ENCODE measurements at places on chromosomes 11 and 22.

- DNase-seq = peak; percentile 5
Observed at GRCh38 chr11:42043312-42043711, 583.9 kb upstream of the LRRC4C start.

DNA sequence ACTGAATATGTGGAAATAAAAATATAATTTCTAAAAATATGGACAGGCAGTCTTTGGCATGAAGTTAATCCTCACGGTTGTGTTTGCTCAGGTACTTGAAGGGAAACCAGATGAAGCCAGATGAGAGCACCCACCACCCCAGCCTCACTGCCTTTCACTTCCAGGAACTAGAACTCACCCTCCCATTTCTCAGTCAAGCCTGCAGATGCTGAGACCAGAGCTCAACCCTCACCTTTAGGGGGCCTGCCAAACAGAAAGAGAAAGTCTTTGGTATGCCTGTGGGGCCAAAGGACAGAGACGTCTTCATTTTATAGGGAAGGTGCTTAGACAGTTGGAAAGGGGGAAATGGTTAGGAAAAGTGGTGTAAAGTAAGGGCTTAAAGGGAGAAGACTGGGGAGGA, 252.8 kb upstream of the PLET1 start:
- no peak for DNase-seq

DNA sequence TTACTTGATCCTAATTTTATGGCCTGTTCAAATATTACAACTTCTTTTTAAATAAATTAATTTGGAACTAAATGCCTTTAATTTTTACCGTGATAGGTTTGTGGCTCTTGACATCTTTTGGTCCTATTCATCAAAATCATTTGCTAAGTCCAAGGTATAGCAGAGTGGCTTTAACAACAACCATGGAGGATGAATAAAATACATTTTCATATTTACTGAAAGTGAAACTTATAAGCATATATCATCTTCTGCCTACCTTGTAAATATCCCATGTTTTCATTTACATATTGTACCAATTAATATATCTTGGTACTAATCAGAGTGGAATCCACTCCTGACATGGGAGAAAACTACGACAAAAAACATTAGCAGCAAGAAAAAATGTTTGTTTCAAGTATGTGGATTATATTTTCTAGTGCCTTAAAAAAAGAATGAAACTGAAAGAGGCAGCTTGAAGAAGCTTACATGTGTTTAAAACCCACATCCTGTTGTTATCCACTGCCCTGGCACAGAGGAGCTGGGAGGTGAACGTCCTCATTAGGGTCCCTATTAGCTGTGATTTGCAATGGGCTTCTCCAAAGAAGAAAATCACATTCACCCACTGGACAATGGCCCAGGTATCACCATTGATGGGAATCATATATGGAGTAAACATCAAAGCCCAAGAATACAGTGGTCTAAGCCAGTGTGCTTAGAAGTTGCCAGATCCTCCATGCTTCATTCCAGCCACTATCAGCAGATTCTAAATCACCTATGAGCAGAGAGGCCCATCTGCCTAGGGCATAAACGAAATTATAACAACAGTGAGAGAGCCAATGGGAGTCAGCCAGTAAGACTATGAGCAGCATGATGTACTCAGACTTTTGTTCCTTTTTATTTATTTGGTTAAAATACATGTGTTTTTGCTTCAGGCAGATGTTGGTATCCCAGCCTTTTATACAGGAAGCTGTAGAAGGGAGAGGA, 84.7 kb downstream of the MAML2 start:
- no peak for DNase-seq

- DNase-seq = no peak
Observed at GRCh38 chr22:28030473-28030872, 111.4 kb upstream of the PITPNB start.

DNA sequence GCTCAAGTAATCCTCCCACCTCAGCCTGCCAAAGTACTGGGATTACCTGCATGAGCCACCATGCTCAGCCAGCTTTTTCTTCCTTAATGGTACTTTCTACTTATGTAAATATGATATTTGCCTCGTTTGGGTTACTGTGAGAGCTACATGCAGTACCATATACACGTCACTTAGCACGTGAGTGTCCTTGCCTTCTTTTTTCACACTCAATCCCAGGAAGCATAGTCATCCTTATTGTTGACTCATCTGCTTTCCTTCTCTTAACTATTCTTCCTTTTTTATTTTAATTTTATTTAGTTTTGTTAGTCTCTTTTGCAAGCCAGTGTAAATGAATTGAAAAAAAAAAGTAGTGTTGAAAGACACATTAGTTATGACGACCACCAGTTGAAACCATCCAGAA, 205.9 kb downstream of the HIPK3 start:
- no peak for DNase-seq

GRCh38 chr11:278001-278951, at the start of gene NLRP6:
Gene NLRP6, plus strand, starts transcription at chr11:278407. Its CDS starts 163 bp downstream, at chr11:278570.
- DNase-seq = no peak

GRCh38 chr11:79403839-79404238, 37.0 kb downstream of the TENM4 start:
- no peak for DNase-seq
